Hindlimb muscle (tissue), 1 donor: ENCODE measurements at places on chromosomes 7 and 10. TPM values are rescaled to one million over a fixed set of nuclear protein-coding genes. Genes with fewer than 3 reads are reported as not detected.

Gene CYP26C1
- not detected for polyA plus RNA-seq

Gene PTF1A
- polyA plus RNA-seq = not detected

Gene KMT2C
- 44.4 TPM for polyA plus RNA-seq

Gene CCDC172
- not detected for polyA plus RNA-seq
